Left renal cortex interstitium (tissue), 4 donors: ENCODE measurements at places on chromosomes 1 and 21. TPM values are rescaled to one million over a fixed set of nuclear protein-coding genes. Genes with fewer than 3 reads are reported as not detected.

FAM72C gene
- polyA plus RNA-seq: 2.7 TPM

- no peak for DNase-seq
Measured at GRCh38 chr1:113488576-113489177, 98.4 kb downstream of the MAGI3 start.

DNA sequence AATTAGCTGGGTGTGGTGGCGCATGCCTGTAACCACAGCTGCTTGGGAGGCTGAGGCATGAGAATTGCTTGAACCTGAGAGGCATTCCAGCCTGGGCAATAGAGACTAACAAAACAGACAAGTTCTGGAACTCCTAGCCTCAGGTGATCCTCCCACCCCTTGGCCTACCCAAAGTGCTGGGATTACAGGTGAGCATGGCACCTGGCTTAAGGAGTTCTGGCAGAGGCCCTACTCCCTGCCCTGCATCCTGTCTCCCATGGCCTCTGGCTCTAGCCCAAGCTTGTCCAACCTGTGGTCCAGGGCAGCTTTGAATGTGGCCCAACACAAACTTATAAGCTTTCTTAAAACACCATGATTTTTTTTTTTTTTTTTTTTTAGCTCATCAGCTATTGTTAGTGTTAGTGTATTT, 20.4 kb downstream of the TOMM20 start:
- DNase-seq: no peak

- DNase-seq: no peak
Measured at GRCh38 chr1:56448529-56449300, 130.6 kb downstream of the PLPP3 start.

- no peak for DNase-seq
Measured at GRCh38 chr1:67457247-67457646, 27.0 kb upstream of the SERBP1 start.
